ENCODE measurements at places on chromosomes 1 and 21.
A peak's percentile ranks its signal among the peaks of the same experiment; 100 is the strongest.

GRCh38 chr1:162921311-162921710 is 60.3 kb upstream of the CCDC190 start:
- no peak for DNase-seq

GRCh38 chr1:68973459-68974244 is 476.8 kb upstream of the DEPDC1 start:
- DNase-seq: no peak

- DNase-seq: peak; percentile 7
Observed at GRCh38 chr1:57835620-57836019, 411.8 kb upstream of the DAB1 start.

DNA sequence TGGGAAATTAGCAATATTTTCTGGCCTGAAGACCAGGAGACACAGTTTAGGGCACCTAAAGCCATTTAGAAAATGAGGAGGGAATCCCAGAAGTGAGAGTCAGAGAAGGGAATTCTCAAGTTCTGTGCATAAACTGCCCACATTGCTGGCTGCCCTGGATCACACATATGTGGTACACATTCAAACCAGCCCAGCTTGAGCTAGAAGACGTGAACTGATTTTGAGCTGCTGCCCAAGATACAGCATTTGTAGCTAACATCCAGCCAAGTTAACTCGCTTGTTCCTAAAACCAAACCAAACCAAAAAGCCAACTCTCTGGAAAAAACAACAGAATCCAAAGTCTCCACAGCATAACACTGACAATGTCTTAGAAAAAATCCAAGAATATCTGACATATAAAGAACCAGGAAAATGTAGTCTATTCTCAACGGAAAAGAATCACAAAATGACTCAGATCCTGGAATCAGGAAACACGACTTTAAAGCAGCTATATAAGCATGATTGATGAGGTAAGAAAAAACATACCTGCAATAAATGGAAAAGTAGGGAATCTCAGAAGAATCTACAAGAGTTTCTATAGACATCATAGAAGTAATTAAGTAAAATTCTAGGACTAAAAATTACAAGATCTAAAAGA is 18.2 kb upstream of the QSOX1 start:
- DNase-seq: no peak

- no peak for DNase-seq
Observed at GRCh38 chr1:78958711-78959110, 47.8 kb downstream of the ADGRL4 start.

- no peak for DNase-seq
Observed at GRCh38 chr21:41632748-41633475, 125.0 kb upstream of the TMPRSS2 start.

DNA sequence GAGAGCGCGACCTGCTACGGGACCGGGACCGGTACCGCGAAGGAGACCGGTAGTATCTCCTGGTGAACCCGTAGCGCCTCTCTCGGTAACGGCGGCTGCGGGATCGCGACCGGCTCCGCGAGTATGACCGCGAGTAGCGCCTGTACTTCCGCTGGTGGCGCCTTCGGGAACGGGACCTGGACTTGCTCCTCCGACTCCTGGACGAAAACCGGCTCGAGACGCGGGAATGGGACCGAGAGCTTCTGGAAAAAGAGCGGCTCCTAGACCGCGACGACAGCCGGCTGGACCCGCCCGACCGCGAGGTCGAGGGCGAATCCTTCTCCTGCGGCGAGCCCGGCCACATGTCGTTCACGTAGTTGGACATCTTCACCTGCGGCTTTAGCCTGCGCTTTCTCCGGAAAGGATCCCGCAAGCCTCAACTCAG is 642 bp downstream of the RSRP1 start:
- DNase-seq: no peak
